Stimulated activated effector memory CD8-positive, alpha-beta T cell treated with anti-CD3 and anti-CD28 coated beads, Interleukin-12 subunit alpha, Interleukin-12 subunit beta, amount 100 ng/mL, for 72 hours (primary cell): ENCODE measurements at places on chromosomes 5 and 9.

GRCh38 chr9:96034553-96035122 is 159.1 kb downstream of the ERCC6L2 start:
- no peak for DNase-seq

DNA sequence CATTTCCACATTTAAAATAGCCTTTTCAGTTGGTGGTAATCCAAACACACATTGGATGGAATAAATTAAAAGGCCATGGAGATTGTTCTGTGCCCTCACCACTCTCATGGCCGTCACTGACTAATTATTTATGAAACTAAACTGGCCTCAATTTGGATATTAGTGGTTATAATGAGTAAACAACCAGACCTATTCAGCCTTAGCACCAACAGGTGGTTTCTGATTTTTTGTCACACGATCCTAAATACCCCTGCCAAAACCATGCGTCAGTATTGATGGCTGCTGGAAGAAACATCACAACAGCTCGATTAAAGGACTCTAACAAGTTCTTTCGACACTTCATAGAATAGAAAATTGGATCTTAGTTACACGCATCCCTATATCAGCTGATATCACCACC is 276.0 kb upstream of the DAP start:
- no peak for DNase-seq

DNA sequence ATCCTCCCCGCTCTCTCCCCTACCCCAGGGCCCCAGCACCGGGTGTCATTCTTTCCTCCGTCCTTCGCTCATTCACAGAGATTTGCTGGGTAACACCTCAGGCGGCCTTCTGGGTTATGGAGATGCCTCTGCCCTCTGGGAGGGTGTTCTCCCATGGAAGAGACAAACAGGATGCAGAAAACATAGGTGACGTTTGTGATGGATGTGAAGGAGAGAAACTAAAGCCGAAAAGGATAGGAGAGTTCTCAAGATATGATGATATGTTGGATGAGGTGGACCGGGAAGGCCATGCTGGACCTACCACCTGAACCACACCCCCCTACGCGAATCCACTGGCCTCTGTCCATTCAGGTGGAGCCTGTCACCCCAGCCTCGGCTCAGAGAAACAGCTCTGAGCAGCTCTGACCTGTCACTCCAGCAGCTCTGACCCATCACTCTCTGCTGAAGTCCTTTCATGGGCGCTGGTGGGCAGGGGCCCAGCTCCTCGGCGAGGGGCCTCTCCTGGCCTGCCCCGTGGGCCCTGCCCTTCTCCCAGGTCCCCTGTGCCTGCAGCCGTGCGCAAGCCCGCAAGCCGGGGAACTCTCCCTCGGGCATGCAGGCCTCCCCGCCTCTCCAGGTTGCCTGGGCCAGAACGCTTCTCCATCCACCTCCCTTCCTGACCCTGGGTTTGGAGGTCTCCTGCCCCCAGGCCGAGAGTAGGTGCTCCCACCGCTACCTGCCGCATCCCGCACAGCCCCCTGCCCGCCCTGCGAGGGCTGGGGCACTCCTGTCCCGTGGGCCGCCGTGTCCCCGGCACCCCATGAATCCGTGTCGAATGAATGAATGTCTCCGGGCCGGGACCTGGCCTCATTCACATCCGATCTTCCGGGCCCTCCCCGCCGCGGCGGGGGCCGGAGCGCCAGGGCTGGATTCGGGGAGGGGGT is 717 bp upstream of the NCS1 start:
- DNase-seq, result no peak

- DNase-seq, result no peak
These were observed 126.2 kb upstream of the ADCY2 start for GRCh38 chr5:7269591-7270274.

DNA sequence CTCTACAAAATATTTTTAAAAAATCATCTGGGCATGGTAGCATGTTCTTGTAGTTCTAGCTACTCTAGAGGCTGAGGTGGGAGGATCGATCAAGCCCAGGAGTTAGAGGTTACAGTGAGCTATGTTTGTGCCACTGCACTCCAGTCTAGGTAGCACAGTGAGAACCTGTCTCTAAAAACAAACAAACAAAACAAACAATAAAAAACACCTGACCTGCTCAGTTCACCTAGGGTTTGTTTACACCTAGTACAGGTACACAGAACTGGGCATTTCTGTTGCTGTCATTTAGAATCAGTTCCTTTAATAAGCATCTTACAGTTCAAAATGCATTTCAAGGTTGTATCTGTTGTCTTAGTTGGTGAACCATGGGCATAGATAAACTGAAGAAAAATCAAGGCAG is 95.3 kb downstream of the MEGF10 start:
- DNase-seq, result no peak

DNA sequence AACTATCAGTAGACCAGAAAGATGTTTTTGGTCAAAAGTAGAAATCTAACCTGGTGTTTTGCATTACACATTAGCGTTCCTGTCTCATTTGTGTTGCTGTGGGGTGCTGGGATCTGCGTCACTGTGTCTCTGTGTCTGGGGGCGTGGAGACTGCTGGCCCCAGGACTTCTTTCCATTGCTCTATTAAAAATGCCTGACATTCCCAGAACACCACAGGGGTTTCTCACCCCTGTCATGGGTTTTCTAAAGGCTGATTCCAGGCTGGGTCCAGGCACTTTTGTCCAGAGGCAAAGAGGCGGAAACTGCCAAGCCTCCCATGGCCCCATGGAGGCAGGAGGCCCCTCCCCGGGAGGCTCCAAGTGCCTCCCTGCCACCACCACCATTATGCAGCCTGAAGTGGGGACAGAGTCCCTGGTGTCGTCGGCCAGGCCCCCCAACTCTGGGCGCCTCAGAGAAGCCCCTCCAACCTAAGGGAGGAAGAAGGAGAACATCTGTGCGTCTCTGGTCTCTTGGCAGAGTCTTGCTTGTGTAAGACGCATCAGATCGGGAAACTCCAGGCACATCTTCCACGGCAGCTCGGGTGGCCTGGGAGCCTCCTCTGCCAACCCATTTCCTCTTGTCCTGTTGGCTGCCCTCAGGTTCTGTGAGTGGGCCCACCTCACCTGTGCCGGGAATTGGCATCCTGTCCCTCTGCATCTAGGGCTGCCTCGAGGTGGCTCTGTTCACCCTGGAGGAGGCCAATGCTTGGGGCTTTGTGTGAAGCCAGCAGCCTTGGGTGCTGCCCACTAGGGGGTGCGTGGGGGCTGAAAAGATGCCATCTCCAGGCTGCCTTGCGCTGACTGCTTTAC is 13.8 kb upstream of the PLEKHG4B start:
- no peak for DNase-seq

DNA sequence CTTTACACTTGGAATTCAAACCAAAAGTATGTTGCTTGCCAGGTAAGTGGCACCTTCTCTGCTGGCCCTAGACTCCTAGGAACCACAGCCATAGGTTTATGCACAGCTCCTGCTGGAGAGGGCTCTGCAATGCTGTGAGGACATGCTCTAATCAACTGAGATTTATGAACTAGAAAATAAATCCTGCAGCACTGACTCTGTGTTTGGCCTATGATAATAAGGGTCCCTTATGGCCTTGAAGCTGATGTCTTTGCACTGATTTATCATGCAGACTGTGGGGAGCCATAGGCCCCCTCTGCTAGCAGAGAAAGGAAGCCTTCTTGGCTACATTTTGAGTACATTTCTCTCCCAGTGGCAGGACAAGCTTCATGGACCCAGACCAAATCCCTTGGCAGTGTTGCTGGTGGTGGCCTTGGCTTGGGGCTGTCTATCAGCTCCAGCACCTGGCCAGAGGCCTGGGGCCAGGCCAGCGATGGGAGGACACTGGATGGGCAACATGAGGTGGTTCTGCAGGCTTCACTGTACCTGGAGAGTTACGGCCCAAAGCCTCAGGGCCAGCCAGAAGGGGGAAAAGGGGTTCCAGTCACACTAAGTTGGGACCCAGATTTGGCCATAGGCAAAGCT is 178.0 kb downstream of the SEMA6A start:
- DNase-seq, result no peak

- DNase-seq, result no peak
These were observed 84.1 kb downstream of the AMBP start for GRCh38 chr9:113993838-113994540.

DNA sequence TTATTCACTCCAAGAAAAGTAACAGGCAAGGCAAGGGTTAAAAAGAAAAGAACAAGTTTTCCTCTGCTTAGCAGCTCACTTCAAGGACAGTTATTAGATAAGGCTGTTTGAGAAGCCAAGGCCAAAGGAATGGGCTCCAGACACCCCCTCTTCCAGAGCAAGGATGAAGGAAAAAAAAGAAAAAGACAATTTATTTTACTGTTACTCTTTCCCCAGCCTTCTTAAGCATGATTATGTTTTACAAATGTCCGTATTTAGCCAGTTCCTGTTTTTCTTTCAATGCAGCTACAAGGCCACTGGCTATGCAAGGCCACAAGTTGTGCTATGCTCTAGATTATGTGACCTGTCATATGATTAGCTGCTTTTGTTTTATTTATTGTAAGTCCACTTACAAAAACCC is 106.5 kb upstream of the SIMC1 start:
- no peak for DNase-seq

- DNase-seq, result no peak
These were observed 4.9 kb upstream of the NXNL2 start for GRCh38 chr9:88530051-88530450.

DNA sequence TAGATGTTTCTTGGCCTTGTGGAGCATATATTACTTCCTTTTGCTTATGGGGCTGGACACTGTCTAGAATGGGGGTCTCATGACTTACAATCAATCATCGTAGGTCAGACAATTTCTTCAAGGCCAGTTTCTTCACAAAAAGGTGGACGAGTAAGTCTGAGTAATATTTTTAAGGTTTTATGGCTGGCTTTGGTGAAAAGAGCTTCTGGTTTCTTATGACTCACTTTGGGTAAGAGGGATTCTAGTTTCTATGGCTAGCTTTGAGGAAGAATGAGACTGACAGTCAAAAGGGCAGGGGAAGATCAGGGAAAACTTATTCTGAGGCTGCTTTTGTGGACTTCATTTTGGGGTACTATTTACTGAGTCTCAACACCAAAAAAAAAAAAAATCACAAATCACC is 2067.2 kb upstream of the C9orf72 start:
- no peak for DNase-seq

GRCh38 chr5:75839547-75839946 is 122.3 kb upstream of the POC5 start:
- DNase-seq, result no peak

DNA sequence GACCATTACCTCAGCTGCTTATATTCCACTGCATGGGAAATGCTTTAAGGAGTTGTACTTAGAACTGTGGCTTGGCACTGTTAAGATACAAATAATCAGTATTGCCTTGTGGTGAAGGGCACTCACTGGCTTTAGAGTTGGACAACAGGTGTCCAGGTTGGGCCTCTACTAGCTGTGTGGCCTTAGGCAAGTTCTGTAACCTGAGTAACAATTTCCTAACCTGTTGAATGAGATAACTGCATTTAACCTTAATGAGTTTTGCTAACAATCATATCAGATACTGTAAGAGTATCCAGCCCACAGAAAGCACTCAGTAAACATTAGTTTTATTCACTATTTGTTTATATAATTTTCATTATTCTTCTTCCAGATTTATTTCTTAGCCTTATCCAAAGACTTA is 17.2 kb upstream of the HK3 start:
- no peak for DNase-seq

- no peak for DNase-seq
These were observed 213.7 kb upstream of the NR4A3 start for GRCh38 chr9:99607842-99608448.

- no peak for DNase-seq
These were observed 60.6 kb downstream of the FAM174A start for GRCh38 chr5:100595812-100596173.

GRCh38 chr9:76932757-76933156 is 26.8 kb upstream of the PRUNE2 start:
- no peak for DNase-seq

DNA sequence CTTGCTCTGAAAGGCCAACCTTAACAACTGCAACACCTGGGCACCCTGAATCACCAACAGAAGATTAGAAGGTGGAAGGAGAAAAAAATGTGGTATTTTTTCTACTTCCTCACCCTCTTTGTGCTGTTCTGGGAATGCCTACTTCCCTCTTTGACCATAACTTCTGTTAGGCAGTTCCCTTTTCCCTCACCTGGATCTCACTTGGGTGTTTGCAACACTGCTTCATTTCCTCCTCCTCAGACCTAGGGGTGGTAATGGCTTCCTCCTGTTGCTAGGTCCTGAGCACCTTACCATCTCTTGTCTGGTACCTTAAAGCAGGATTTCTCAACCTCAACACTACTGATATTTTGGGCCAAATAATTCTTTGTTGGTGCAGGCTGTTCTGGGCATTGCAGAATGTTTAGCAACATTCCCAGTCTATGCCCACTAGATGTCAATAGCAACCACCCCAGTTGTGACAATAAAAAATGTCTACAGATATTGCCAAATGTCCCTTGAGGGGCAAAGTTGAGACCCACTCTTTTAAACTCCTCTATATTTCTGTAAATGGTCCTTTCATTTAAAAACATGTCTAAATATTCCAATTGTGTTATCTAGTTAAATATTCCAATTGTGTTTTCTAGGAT is 300.0 kb upstream of the VLDLR start:
- DNase-seq, result no peak

DNA sequence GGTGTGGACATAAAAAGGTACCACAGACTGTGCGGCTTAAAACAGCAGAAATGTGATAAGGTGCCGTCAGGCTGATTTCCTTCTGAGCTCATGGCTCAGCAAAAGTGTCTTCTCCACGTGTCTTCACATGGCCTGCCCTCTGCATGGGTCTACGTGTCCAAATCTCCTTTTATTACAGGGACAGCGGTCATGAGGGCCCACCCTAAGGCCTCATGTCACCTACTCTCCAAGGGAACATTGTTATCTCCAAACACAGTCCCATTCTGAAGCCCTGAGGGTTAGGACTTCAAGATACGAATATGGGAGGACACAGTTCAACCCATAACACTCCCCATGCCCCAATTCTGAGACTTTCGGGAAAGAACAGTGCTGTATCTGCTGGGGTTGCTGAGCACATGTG is 35.2 kb downstream of the COL23A1 start:
- DNase-seq, result no peak

DNA sequence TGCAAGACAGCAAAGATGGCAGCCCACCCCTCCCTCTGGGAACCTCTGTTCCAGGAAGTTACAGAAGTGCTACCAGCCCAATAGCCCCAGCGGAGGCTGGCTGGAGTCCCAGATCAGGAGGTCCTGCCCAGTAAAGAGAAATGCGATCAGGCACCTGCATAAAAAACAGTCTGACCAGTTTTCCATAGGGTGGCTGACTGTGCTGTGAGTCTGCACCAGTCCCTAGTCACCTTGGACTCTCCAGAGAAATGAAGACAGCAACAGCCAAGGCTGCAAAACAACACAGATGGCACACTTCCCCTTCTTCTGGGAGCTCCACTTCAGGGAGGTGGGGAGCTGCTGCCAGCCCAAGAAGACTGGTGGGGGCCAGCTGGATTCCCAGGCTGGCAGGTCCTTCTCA is 265.5 kb upstream of the PCSK5 start:
- DNase-seq, result no peak

DNA sequence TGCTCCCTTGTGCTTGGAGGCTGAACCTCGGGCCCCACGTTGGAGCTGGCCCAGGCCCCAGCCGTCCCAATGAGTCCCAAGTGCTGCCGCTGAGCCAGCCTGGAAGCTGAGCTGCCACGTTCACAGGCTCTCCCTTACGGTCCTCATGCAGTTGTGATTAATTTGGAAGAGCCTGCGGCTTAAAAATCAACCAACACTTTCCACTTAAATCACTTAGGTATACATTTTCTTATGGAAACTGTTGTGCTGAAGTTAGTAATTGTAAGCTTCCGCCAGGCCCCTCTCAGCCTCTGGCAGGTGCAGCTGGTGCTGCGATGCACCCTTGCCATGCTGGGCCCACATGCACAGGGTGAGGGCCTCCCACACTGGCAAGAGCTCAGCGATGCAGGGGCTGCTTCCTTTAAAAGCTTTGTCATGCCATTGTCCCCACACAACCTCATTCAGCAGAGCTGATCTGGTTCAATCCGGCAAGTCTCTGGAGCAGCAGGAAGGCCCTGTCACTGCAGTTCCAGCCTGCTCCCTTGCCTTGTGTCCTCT is 61.0 kb downstream of the IPPK start:
- DNase-seq, result no peak
